GM12864 (cell line): ENCODE measurements at places on chromosomes 3 and 15.

DNA sequence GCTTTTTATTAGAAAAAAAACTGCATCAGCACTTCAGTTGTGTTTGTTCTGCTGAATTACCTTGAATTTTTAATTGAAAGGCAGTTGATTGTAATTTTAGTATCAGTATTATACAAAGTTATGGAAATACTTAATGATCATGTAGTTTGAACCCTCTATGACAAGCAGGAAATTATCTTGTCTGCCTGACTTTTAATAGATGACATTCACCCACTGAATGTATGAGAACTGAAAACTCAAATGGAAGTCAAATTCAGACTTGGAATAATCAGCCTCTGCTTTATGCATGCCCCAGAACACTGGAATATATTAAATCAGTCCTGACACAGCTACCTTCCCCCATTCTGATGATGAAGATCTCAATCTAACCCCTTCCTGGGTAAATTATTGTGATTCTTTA is 73.5 kb downstream of the SLC49A4 start:
- no peak for DNase-seq

DNA sequence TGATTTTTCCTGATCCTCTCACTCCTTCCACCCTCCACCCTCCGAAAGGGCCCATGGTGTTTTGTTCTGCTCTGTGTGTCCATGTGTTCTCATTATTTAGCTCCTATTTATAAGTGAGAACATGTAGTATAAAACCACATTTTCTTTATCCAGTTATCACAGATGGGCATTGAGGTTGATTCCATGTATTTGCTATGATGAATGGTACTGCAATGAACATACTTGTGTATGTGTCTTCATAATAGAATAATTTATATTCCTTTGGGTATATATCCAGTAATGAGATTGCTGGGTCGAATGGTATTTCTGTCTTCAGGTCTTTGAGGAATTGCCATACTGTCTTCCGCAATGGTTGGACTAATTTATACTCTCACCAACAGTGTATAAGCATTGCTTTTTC is 126.0 kb downstream of the IMPG2 start:
- DNase-seq = no peak

DNA sequence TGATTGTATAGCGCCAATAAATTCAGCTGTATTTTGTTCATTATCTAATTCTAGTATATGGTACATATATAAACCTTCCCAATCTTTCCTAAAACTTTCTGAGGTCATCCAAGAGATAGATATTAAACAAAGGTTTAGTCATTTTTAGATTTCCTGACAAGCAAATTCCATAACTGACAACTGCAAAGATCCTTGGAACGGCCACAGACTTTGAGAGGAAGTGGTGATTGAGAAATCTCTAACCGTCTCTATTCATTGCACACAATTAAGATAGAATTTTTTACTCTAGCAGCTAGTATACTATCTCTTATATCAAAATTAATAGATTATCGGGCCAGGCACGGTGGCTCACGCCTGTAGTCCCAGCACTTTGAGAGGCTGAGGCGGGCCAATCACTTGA is 4.7 kb downstream of the CSNK1G1 start:
- no peak for DNase-seq

DNA sequence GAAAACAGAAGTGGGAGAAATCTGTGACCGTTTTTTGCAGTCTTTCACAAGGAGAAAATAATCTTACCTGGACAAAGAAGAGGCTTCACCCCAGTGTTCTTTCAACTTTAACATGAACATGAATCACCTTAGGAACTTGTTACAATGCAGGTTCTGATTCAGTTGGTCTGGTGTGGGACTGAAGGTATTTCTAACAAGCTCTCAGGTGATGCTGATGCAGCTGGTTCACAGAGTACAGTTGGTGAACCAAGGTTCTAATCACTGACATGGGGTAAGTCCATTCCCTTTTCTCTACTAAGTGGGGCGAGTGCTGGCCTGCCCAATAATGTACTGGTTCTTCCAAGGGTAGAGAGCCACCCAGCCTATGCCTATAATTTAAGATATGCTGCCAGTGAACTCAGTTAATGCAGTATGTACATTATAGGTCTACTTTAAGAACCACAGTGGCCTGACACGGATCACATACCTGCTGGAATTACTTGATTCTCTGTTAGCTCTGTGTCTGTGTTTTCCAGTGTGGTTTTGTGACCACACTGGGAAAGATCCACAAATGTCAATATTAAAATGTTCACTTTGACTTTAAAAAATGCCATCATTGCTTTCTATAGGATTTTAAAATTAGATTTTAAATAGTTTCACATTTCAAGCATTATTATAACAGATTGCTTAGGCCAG is 304.1 kb downstream of the ZNF621 start:
- DNase-seq = no peak

GRCh38 chr3:149377408-149378364 is at the start of gene TM4SF1:
TSS of gene TM4SF1 (minus strand) at chr3:149377649. CDS start at chr3:149377547, 102 bp downstream.
- no peak for DNase-seq

DNA sequence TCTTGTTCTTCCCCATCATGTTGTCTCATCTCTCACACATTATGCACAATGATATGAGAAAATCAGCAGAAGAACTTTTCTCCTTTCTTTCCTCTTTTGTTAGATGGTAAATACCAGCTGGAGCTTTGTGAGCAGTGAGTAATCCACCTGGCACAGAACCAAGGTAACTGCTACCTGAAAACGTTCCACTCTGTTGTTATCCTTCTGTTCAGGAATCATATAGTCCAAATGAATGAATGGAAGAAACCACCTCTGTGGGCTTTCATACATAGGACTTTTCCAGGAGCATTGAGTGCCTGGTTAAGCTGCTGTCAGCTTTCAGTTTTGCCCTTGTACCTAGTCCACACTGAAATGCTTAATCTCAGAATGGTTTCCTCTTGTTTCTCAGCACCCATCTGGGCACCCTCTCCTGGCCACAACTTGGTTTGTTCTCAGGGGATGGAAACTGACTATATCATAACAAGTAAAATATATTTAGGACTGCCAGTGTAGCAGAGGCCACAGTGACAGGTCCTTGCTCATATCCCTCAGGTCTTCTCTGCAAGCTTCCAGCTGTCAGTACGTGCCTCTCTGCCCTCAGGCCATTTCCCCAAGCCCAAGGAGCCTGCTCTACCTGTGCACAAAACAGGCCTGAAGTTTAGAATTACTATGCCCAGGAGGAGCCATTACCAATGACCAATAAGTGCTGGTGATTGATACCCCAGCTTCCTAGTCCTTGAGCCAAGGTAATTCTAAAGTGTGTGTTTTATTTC is 23.5 kb upstream of the SLC4A7 start:
- DNase-seq = no peak

GRCh38 chr15:63004211-63004610 is 38.3 kb upstream of the TPM1 start:
- no peak for DNase-seq

- no peak for DNase-seq
Measured at GRCh38 chr3:61687663-61688306, 126.4 kb downstream of the PTPRG start.

DNA sequence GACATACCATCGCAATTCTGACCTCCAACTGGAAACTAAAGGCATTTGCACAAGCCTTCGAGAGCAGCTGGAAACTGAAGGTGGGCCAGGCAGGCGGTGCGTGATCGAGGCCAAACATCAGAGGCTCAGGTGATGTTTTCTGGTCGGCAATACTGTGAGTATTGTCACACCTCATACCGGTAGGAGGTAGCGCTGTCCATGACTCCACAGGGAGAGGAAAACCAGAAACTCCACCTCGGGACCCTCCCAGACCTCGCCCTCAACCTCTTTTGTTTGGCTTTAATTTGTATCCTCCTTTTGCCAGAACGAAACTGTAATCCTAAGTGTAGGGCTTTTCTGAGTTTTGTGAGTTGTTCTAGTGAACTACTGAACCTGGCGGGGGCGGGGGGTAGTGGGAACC is 43.6 kb downstream of the LDHAL6B start:
- DNase-seq = no peak

DNA sequence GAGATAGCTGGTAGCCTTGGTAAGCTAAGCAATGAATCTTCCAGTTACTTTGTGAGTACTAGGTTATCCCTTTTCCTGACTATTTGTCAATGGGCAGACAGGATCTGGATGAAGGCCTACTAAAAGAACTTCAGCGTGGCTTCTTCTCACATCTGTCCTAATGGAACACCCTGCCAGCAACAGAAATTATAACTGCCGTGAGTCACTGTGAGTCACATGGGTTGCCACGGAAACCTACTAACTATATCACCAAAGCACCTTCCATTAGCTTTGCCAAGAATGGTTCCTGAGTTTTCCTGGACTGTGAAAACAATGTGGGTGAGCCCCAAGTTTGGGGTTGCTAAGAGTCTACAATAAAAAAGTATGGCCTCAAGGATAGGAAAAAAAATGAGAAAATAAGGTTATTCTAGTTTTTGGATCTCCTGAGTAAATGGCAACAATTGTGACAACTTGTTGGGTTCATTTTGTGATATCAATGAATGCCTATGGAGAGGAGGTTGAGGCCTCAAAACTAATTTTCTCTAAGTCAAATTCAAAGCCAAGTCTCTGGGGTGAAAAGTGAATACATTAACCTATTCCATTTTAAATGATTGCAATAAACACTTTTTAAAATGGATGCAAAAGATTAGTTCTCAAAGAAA is 195.1 kb upstream of the ICE2 start:
- no peak for DNase-seq

GRCh38 chr3:185824051-185825005 is 514 bp downstream of the IGF2BP2 start:
- no peak for DNase-seq

DNA sequence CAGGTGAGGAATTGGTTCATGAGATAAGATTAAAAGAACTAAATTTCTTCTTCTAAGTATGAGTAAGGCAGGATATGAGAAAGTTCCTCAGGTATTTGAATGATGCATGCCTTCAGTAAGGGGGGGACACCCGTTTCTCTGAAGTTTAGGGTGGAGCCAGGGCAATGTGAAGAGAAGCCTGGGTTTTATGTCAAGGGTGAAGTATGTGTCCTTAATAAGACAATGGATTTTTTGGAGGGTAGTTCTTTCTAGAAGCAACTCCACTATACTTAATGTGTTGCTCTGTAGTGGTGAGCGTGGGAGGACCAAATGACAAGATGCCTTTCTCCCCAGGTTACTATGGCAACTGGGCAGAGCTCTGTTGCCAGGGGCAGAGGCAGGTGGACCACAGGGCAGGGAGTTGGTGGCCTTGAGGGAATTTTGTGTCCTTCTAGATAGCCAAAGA is 44.0 kb downstream of the PHLDB2 start:
- no peak for DNase-seq

GRCh38 chr3:188256758-188257157 is 102.8 kb downstream of the LPP start:
- no peak for DNase-seq

DNA sequence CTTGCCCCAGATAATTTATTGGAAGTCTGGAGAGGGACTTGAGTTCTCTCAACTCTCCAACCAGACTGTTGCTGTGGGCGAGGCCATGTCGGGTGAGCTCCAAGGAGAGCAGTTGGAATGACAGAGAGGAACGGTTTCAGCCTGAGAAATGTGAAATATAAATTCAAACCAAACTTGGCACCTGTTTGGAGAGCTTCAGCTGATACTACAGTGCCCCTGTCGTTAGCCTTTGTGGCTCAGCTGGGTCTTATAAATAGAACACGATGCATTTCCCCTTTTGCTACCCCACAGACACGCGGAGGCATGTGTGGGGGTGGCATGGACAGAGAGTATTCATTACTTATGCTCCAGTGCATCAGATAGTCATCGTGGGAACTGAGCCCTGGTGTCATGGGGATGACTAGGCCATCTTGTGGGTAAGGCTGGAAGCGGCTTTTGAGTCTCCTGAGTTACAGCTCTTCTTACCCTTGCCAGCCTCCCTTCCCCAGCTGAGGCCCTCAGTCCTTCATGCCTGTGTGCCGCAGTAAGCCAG is 15.6 kb downstream of the SMAD3 start:
- DNase-seq = peak; percentile 96

- DNase-seq = no peak
Measured at GRCh38 chr3:186044427-186044826, 64.5 kb downstream of the ETV5 start.

DNA sequence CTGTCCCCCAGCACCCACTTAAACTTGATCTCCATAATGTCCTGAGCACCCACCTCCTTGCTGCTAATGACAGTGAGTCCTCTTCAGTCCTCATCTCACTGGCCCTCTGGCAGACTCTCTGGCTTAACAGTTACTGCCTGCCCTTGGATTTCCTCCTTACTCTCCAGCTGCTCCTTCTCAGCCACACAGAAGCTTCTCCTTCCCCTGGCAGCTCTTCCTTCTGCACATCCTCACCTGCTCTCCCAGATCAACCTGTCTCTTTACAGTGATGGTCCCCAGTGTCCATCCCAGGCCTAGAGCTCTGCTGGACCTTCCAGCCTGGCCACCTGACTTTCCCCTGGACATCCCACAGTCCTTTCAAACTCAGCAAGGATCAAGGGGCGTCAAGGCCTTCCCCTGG is 47.4 kb upstream of the SMAD3 start:
- no peak for DNase-seq

DNA sequence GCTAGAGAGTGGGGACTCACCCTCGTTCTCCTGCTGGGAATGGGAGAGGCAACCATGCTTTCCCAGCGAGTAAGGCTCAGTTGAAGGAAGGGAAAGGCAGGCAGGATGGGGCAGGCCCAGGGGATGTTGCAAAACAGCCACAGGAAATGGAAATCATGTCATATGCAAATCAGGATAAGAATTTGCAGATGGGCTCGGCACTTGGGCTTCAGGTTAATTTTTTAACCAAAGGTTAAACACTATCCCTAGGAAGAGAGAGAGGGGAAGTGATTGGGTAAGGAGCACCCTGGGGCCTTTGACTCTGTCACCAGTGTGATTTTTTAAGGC is 14.6 kb upstream of the PLA2G4E start:
- peak; percentile 21 for DNase-seq

DNA sequence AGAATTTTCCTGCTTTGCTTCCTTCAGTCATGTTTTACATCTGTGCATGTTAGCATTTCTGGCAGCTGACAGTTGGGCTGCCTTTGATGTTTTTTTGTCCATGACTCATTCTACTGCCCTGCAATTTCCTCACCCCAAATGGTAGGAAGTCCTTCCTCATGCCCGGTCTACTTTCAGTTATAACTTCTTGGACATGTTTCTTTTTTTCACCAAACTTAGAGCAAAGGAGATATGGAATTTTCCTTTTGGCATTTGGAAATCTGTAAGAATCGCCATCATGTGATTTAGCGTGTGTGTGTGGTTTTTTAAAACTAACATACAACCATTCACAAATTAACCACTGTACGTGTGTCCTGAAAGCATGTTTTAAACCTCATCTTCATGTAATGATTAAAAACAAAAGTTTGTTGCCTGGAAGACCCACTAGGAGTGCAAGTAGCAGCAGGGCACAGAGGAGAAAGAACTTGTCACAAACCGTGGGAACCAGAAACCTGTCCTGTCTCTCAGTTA is 430.7 kb upstream of the CFAP20DC start:
- DNase-seq = peak; percentile 55

DNA sequence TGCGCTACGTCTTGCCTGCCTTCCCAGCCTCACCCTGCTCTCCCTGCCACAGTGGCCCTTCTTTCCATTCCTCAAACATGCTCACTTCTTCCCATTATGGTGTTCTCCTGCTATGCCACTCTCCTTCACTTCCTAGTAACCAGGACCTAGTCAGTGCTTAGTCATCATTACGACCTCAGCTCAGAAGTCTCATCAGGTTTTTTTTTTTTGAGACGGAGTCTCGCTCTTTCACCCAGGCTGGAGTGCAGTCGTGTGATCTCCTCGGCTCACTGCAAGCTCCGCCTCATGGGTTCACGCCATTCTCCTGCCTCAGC is 149.5 kb downstream of the GREM1 start:
- no peak for DNase-seq
